ENCODE measurements at places on chromosomes 12 and 14. TPM values are rescaled to one million over a fixed set of nuclear protein-coding genes. Genes with fewer than 3 reads are reported as not detected.

Gene TSPAN9
- 98.9 TPM for polyA plus RNA-seq

Gene KLHL33
- polyA plus RNA-seq: 0.48 TPM

Gene GNPTAB
- 30.0 TPM for polyA plus RNA-seq

Gene TMTC1
- 28.8 TPM for polyA plus RNA-seq

Gene A2M
- 246 TPM for polyA plus RNA-seq

Gene TM7SF3
- polyA plus RNA-seq: 99.5 TPM

Gene CBLN3
- polyA plus RNA-seq: 3.4 TPM

Gene NUDT14
- polyA plus RNA-seq: 25.9 TPM

Gene MYO1H
- 0.79 TPM for polyA plus RNA-seq

Gene SLC5A8
- 33.8 TPM for polyA plus RNA-seq
